ENCODE measurements at places on chromosomes 16 and 17. TPM values are rescaled to one million over a fixed set of nuclear protein-coding genes. Genes with fewer than 3 reads are reported as not detected.

DNA sequence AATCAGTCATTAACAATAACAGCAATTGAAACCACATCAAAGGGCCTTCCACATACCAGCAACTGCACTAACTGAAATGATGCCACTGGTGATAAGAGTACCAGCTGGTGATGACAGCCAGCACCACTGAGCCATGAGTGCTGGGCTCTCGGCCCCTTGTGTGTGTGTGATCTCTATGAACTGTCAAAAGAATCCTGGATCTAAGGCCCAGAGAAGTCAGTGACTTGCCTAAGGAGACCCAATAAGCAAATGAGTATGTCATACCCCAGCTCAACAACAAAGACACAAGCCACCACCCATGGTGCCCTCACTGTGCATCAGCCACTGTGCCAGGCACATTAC lies 220.9 kb downstream of the ZNF423 start:
- peak; percentile 19 for DNase-seq

GRCh38 chr17:37312137-37312923 lies 63.5 kb upstream of the C17orf78 start:
- DNase-seq = no peak

DNA sequence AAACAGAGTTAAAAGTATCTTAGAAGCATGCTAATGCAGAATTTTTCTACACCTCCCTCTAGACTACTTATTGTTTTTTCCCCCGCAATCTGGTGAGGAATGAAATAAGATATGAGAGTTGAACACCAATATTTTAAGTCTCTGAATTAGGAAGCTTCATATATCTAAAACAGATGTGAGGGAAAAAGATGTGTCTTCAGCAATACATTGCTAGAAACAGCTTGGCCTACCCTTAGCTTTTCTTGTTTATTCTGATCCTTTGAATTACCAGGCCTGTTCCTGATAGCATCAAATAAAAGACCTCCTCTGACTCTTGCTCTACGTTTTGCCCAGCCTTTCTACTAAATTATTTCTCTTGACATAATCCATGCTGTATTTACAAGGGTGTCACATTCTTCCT lies 221.8 kb downstream of the CDH11 start:
- DNase-seq = no peak

GRCh38 chr17:64134216-64134970 lies 4.4 kb upstream of the ERN1 start:
- DNase-seq = no peak

- DNase-seq = no peak
Observed at GRCh38 chr16:85157813-85158742, 45.8 kb upstream of the CIBAR2 start.

DNA sequence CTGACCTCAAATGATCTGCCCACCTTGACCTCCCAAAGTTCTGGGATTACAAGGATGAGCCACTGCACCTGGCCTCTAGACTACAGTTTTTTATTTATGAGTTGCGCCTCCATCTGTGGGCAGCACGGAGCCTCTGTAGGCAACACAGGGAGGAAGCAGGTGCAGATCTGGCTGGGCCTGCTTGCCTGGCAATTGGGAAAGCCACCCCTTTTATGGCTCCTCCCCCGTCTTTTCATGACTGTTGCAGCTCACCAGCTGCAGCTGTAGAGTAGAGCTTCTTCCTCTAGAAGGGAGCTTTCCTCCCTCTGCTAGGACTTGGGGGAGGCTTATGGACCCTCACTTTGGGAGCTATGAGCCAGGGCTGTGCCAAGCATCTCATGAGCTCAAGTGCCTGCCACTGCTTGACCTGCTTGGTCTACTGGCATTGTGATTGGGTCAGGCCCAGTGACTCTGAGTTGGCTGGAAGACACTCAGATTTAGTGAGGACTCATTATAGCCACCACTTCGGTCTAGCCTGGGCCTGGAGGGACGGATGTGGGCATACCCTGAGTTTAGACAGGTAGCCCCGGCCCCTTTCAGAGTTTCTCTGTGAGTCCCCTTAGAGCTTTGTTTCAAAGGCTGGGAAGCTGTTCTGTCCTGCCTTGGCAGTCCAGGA lies 6.9 kb upstream of the SLC7A6 start:
- DNase-seq = no peak

GRCh38 chr16:77323695-77324094 lies 111.1 kb downstream of the ADAMTS18 start:
- DNase-seq = no peak

DNA sequence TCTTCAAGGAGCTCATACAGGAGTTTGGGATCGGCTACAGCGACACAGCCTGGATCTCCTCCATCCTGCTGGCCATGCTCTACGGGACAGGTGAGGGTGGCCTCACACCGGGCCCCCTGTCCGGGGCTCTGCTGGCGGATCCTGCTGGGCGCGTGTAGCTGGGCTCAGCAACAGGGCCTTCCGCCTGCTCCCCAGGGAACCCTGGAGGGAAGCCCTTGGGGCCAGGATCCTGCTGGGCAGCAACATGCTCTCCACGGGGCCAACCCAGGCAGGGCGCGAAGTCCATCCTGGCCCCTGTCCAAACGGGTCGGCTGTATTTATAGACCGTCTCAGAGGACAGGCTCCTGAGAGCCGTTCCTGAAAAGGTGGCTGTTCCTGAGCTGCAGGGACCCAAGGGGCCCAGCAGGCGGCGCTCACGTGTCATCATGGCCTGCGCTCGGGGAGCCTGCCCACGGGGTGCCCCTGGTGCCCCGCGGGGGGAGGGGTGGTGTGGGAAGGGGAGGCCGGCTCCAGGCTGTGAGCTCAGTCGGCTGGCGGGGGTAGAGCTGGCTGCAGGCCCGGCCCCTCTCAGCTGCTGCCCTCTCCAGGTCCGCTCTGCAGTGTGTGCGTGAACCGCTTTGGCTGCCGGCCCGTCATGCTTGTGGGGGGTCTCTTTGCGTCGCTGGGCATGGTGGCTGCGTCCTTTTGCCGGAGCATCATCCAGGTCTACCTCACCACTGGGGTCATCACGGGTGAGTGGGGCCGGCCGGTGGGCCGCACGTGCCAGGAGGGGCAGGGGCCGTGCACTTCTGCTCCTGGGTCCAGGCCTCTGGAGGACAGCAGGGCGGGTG lies 7.5 kb downstream of the SLC16A3 start:
- DNase-seq = no peak

DNA sequence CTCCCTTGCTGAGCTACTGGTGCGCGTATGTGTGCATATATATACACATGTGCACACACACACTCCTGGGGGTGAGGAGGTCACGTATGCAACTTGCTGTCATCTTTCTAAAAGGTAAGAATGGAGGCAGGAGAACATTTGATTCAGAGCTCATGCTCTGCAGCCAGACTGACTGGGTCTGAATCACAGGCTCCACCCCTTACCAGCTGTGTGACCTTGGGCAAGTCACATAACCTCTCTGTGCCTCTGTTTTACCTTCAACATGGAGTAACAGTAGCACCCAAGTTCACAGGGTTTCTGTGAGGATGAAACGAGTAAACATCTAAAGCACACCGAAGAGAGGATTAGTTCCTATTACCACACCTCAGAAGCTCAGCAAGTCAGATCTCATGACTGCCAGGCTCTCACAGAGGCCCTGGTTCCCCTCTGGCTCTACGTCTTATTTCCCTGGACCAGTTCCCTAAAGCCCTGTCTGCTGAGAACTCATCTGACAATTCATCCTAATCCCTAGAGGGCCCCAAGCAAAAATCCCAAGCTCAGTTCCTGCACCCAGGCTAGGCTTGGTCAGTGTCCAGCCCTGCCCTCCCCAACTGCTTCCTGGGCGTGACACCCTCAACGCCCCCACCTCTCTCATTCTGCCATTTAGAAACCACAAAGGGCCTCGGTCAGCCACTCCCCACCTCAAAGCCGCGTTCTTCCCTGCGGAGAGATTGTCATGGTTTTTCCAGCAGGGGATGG lies 28.7 kb downstream of the ABR start:
- no peak for DNase-seq

GRCh38 chr16:30996985-30997724 lies 12.1 kb downstream of the HSD3B7 start:
- peak; percentile 95 for DNase-seq

DNA sequence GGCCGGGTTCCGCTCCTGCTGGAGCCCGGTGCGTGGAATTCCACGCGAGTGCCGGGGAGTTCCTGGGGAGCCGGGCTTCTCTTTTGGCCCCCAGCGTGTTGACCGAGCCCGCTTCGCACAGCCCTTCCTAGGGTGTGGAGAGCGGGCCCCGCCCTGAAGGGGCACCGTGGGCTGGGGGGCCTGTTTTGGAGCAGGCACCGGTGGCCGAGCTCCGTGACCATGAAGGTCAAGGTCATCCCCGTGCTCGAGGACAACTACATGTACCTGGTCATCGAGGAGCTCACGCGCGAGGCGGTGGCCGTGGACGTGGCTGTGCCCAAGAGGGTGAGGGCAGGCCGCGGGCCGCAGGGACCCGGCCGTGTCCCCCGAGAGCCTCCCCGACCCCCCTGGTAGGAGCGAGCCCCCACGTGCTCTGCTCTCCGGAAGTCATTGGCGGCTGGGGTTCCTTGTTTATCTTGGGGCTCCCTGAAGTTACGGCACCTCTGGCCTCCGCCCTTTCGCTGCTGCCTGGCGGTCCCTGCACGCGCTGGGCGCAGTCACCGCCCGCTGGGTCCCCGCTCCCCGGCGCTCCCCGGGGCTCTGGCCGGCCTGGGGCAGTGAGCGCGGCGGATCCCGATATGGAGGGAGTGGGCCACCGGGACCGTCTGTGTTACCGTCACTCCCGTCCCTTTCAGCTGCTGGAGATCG lies 528 bp downstream of the HAGHL start:
- no peak for DNase-seq

DNA sequence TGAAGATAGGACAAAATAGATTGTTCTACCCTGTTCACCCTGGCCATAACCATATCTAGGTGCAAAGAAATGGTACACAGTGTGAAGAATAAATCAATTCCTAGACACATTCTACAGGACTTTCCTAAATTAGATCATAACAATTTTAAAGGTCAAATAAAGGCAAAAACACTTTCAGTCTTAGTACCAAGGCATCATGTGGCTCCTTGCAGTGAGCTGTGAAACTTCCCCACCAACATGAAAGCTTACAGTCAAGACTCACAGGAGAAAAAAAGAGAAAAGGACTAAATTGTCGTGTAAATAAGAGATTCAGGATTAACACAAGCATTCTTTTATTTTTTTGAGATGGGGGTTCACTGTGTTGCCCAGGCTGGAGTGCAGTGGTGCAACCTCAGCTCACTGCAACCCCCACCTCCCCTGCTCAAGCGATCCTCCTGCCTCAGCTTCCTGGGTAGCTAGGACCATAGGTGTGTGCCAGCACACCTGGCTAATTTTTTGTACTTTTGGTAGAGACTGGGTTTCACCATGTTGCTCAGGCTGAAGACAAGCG lies 14.2 kb downstream of the NSMCE1 start:
- no peak for DNase-seq

DNA sequence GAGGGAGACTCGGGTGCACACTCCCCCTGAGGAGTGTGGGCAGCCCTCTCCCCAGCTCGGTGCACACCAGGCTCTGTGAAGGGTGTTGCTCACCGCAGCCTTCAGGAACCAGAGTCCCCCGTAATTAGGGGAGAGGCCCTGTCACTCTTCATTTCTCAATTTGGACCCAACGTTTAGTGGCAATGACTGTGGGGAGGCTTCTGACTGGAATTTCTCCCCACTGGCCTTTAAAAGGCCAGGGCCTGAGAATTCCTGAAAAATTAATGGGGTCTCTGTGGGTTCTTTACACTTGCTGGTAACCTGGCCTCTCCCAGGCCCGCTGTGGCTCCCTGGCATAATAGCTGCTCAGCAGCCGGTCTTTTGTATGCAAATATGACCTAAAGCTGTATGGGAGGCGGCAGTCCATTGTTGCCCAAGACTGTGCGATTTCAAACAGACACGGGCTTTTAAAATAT lies 209.7 kb downstream of the MSI2 start:
- DNase-seq = no peak

The DYNLRB2 gene
- not detected for total RNA-seq

The PRR35 gene
- not detected for total RNA-seq
